ENCODE measurements at places on chromosomes 4 and X.

- DNase-seq = no peak
Observed at GRCh38 chrX:101394372-101394771, 3.6 kb downstream of the RPL36A start.

- no peak for DNase-seq
Observed at GRCh38 chr4:126405369-126405982, 1090.7 kb downstream of the FAT4 start.

DNA sequence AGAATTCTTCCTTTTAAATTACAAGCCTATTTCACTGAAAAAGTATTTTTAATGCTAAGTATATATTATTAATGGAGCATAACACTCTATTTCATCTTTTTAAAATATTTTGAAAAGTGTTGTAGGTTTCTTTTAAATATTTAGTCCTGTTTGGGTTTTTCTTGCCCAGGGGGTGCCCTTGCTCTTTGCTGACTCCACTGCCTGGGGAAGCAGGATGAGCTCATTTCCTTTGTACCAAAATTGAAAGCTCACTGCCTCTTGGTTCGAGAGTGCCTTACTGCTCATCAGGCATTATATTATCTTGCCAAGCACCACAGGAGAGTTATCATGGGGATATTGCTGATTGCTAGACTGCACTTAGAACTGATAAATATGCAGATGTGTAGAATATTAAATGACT lies 819.2 kb downstream of the PCDH18 start:
- DNase-seq = no peak

GRCh38 chr4:90582087-90582486 lies 454.9 kb downstream of the CCSER1 start:
- DNase-seq = no peak

DNA sequence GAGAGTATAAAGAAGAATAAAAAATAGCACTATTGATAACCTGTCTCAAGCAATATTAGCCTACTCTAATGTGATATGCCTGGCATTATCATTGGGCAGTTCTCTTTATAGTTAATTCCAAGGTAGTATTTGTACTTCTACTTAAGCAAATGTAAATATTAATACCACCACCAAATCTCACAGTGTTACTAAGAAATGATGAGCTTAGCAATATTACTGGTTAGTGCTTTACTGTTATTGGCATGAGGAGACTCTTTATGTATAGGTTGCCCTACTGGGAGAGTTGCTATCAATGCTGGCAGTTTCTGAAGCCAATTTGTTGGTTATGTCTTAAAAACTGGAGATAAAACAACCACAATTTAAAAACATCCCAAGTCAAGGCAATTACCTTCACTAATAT lies 155.7 kb downstream of the CDS1 start:
- DNase-seq = no peak

DNA sequence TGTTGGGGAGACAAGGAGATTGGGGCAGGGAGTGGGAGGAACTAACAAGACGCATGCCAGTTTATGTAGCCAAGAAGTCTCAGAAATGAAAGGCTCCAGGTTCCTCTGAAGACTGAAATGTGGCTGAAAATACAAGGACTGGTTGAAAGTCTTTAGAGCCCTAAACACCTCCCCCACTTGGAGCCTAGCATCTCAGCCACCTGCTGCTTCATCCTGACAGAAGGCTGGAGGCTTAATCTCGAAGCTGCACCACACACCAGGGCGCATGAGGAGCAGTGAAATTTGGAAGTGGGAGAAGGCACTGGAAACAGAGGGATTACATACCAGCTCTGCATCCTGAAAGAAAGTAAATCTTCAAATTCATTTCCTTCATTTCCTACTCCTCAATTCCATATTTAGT lies 160.7 kb upstream of the FTHL17 start:
- no peak for DNase-seq

- no peak for DNase-seq
Observed at GRCh38 chr4:53348046-53348445, 17.8 kb downstream of the SCFD2 start.

GRCh38 chr4:166182145-166182544 lies 309.1 kb downstream of the TLL1 start:
- DNase-seq = no peak

GRCh38 chr4:185713272-185713671 lies 98.7 kb downstream of the SORBS2 start:
- DNase-seq = no peak

GRCh38 chr4:72449705-72450104 lies 119.3 kb downstream of the ADAMTS3 start:
- DNase-seq = no peak

DNA sequence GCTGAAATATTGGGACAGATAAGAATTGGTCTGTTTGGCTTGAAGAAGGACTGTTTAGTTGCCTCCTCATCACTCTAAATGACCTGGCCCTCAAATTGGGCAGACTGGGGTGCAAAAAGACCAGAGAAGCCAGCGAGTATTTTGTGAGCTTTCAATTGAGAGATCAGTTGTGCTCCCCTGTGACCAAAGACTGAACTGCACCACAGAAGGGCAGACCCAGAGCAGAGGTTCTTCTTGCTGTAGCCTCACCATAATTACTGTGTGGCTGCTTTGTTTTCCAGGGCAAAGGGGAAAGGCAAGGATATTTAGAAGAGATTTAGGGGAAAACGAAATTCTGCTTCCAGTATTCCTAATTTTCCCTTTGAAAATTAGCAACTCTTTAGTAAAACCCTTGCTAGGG lies 104.0 kb upstream of the MBNL3 start:
- no peak for DNase-seq

Measured in stimulated activated CD8-positive, alpha-beta memory T cell treated with anti-CD3 and anti-CD28 coated beads, Interleukin-7, amount 100 ng/mL, for 24 hours (primary cell).